Substantia nigra (tissue), 51 donors: ENCODE measurements at places on chromosomes 5 and 9.

GRCh38 chr5:113264046-113264445, 170.7 kb downstream of the TSSK1B start:
- no peak for DNase-seq

DNA sequence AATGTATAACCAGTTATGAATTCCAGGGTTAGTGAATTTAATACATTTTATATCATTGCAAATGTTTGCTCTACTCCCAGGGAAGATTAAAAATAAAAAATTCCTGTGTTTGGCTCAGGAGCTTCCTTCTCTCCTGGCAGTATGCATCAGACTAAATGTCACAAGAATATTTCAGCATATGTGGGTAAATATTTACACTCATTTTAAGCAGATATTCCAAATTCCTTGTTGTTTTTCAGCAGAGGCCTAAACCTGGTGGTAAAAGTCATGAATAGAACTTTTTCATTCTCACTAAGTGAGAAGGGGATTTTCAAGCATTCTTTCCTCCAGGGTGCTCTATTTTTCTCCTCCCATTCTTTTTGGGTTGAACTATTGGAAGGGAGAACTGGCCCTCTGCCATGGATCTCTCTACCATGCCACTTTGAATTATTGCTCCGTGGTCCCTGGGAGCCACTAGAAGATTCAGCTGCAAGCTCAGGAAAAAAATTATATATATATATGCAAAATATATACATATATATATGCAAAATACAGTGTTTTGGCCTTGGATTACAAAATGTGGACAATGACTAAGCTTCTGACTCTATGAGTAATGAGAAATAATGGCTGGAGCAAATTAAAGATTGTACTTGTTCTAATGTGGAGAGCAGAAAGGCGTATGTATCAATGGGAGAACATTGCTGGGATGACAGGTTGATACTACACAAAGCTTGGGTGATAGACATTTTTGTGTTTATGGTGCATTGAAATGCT, 180.6 kb upstream of the PAPPA start:
- DNase-seq, result no peak

DNA sequence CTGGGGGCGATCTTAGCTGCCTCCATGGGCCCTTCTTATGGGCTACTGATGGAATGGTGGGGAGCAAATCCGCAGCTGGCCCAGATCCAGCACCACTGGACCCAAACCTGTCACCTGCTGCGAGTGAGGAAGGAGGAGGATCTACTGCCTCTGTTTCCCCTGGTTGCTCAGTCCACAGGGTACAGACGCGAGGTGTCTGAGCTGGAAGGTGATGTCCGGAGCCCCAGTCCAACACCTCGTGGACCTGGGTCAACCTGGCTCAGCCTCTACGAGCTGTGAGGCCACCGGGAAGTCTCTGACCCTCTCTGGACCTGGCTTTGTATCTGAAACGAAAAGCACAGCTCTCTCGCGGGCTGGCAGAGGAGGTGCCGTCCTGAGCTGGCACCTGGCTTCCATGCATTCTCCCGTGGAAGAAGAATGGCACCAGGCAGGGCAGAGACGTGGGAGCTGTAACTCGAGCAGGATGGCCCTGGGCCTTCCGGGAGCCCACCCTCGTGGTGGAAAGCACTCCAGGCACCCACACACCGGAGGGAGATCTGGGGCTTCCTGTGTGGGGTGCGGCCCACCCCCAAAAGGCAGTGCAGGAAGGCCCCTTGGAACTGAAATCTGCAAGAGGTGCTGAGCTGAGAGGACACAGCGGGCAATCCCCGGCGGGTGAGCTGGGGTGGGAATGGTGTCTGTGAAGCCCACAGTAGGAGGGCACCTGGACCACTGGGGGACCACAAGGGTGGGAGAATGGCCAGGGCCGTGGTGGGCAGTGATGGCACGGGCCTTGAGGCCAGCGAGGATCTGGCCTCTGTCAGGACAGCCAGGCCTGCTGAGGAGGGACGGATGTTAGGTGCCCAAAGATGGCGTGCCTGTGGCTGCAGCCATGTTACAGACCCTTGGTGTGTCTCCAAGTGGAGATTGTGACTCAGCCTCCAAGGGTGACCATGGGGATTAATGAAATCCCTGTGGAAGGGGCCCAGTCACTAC, 133.4 kb downstream of the OLFM1 start:
- no peak for DNase-seq

- DNase-seq, result no peak
Observed at GRCh38 chr5:35186749-35187148, 43.5 kb downstream of the PRLR start.

DNA sequence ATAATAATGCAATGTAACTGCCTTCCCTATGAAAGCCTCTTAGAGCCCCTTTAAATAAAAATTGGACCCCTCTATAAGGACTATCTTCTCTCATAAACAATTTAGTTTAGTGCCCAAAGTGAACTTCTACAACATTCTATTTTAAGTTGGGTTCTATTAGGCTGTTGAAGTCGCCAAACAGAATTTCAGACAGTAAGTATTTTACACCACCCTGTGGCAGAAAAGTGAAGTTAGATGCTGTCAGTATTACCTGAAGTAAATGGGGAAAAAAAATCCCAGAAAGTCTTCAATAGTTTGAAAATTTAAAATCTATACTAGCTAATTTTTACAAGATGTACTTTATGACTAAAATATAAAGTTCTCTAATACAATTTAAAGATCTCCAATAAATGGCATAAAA, 29.5 kb downstream of the CAAP1 start:
- no peak for DNase-seq

- DNase-seq, result no peak
Observed at GRCh38 chr9:69621730-69622460, 50.3 kb downstream of the APBA1 start.

DNA sequence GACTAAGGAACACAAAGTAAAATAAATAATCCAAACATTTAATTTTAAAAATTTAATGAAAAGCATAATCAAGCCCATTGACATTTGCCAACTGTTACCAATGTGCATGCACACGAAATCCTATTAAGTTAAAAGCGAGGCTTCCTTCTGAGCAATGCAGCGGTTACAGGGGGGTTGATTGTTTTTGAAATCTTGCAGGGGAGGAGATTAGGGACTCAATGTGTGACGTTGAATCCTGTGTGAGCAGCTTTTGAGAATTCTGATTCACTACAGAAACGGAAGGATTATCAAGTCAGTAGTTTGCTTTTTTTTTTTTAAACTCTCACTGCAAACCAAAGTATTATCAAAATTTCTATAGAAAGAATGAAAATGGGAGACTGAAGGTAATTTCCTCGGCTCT, 109.5 kb downstream of the PRKACG start:
- no peak for DNase-seq

DNA sequence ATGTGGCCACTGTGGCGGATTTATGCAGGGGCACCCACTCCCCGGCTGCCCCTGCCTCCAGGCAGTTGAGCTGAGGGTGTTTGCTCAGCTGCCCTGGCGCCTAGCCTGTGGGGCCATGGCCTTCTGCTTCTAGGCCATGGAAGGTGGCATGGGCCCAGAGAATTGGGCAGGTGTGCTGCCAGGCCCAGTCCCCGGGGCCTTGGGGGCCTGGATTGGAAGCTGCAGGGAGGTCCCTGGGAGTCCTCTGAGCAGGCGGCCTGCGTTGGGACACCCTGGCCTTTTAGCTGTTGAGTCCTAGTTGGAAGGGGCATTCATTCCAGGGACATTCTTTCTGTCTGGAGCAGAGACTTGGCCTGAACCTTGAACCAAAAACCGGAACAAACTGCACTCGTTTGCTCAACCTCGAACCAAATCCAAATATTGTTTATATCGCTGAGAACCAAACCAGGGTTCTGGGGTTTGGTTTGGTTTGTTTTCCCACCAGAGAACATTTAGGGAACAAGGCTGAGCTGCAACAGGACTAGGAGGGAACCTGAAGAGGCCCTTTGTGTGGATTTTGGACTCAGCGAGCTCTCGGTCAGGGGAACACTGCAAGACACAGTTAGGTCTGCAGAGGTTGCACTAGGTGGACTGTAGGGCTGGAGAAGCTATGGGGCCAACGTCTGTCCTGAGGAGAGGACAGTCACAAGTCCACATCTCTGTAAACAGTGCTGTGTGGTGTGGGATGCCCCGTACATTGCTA, 116.8 kb downstream of the BOD1 start:
- DNase-seq, result no peak

DNA sequence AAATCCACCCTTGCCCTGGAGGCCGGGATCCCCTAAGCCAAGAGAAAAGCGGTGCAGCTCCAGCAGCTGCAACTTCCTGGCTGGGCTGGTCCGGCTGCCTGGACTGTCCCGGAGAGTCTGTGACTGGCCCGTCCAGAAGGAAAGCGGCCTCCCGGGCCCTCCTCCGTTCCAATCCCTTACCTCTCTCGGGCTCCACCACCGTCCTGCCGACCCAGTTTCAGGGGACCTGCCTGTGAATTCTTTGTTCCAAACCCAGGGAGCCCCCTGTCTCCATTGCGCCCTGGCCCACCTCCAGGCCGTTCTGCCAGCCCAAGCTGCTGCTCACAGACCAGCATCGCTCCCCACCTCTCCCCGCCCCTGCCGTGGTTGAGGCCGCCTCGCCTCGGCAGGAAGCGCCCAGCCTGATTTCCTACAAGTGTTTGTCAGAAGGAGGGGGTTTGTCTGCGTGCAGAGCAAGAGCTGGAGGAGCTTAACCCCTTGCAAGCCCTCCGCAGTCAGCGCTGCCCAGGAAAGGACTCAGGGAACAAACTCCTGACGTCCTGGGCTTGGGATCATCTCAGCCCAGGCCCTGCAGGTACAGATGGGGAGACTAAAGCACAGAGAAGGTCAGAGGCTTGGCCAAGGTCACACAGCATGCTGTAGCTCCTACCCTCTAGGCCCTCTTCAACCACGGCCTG, at the start of gene AKNA:
TSS of gene AKNA (minus strand) at position 303 of the 677 bp plus-strand sequence. CDS start 6,649 bp downstream, outside the sequence.
- peak; percentile 39 for DNase-seq

- no peak for DNase-seq
Observed at GRCh38 chr9:135297456-135298075, 182.0 kb upstream of the PPP1R26 start.
